Germinal center (tissue), 1 donor: ENCODE measurements at places on chromosomes 11 and 22.

DNA sequence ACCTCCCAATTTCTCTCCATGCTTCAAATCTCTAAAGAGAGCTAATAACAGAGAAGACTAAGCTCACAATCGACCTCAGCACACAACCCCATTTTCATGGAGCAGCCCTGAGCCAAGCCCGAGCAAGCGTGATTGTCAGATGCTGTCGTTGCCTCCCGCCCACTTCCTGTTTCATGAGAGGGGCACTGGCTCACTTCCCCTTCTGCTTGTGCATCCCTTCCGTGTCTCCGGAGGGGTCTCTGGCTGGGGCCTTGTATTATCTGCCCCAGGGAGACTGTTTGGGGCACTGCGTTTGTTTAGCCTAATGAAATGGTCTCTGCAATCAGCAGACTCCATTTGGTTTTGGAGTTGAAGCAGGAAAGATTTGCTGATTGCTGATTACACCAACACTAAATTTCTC, 181.3 kb upstream of the SEZ6L start:
- peak; percentile 27 for DNase-seq

GRCh38 chr22:36155702-36156101, 4.9 kb downstream of the APOL3 start:
- DNase-seq = no peak

DNA sequence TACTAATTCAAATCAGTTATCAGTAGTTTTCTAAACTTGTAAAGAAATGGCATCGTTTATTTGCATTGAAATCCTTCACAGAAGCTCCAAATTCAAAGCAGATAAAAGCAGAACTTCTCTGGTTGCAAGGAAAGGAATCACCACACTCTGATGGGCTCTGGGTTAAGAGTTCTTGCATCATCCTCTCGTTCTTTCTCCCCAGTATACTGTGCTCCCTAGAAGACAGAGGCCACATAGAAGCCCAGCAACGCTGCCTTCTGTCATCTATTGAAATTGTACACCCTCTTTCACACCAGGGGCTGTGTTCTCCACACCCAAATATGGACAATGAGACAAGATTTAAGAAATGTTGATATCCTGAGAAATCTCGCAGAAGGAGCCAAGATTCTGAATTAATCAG, 29.3 kb downstream of the FAT3 start:
- DNase-seq = no peak

DNA sequence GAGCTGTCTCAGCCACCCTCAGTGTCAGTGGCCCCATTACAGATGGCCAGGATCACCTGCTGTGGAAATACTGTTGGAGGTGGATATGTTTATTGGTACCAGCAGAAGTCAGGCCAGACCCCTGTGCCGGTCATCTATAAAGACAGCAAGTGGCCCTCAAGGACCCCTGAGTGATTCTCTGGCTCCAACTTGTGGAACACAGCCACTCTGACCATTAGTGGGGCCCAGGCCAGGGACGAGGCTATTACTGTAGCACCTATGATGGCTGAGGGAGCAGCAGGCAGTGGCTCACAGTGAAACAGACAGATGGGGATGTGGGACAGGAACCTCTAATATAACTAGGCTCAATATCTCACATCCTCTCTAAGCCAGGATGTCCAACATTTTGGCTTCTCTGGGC, 25.5 kb upstream of the GGTLC2 start:
- DNase-seq = no peak

GRCh38 chr11:18802381-18803257, 11.0 kb upstream of the PTPN5 start:
- peak; percentile 33 for DNase-seq

- no peak for DNase-seq
Measured at GRCh38 chr22:32692371-32692770, 109.1 kb upstream of the TIMP3 start.

GRCh38 chr22:22380098-22381030, 128.2 kb downstream of the ZNF280B start:
- peak; percentile 78 for DNase-seq

DNA sequence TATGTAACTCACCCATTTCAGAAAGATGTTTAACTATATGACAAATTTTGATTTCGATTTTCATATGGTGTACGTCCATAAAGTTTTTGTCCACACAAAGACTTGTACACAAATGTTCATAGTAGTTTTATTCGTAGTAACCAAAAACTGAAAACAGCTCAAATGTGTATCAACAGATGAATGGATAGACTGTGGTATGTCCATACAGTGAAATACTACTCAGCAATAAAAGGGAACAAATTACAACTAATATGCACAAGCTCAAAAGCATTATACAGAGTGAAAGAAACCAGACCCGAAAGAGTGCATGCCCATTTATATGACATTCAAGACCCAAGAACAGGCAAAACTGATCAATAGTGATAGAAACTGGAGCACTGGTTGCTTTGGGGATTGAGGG, 64.0 kb downstream of the MN1 start:
- no peak for DNase-seq

- DNase-seq = no peak
Measured at GRCh38 chr11:60625262-60625661, 74.2 kb upstream of the MS4A8 start.

DNA sequence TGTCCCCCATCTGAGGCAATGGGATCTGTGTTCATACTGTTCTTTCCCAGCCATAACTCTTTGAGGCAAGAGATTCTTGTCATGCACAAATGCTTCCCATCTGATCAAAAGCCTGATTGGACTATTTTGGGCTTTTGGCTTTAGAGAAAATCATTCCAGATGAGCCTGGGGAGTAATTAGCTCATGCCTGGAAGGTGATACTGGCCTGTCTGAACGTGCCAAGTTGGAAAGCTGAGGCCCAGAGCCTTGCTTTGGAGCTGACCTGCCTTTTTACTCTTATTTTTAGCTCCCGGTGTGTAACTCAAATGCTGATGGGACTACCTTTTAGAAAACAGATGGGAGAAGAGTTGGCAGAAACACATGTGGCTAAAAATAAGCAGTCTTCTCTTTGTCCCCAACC, 105.0 kb downstream of the DBX1 start:
- DNase-seq = no peak

- no peak for DNase-seq
Measured at GRCh38 chr11:64121663-64122410, 44.1 kb downstream of the MACROD1 start.

DNA sequence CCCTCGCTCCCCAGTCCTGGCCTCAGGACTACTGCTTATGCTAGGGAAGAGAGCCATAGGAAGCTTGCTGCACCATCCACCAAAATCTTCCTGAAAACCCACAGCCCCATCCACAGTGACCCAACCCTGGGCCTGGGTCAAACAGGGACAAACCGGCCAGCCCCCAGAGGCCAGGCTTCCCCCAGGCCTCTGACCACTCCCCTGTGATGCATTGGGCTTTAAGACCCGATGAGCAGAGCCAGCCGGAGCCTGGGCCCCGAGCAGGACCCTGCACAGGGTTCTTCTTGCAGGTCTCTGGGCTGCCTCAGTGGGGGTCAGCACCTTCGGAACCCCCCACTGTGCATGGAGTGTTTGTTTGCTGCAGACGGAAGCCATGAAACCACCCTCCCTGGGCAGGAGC, 583.7 kb downstream of the BRD1 start:
- DNase-seq = no peak

DNA sequence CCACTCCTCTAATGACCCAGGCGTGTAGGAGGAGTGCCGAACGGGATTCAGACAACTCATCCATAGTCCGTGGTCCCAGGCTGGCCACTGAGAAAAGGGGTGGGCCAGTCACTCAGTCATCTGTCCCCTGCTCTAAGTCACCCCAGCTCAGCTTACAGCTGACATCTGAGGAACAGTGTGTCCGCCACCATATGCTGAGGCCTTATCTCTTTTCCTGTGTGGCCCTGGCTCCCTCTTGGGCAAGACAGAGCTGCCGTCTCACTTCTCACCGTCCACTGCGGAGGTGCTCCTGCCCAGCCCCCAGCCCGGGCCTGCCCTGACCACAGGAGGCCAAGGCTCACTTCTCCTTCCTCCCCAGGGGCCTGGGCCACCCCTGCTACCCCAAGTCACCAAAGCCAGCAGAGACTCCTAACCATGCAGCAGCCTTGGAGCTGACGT, 6.8 kb downstream of the CCDC86 start:
- no peak for DNase-seq

GRCh38 chr11:119181677-119182412, 3.4 kb upstream of the NHERF4 start:
- no peak for DNase-seq

DNA sequence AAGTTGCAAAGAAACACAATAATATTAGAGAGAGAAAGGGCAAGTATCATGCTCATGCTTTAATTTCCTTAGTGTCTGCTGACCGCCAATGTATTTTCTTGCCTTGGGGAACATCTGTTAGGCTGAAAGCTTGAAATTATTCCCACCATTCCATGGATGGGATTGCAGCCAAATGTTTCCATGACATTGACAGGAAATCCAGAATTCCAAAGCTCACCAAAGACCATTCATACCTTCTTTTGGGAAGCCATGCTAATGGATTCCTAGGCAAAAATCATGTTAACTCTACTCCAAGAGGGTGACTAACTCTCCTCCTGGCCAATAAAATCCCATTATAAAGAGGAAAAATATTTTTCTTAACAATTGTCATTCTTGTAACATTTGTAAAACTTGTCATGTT, 661.4 kb upstream of the FAT3 start:
- DNase-seq = no peak

GRCh38 chr22:27207907-27208306, 550.5 kb downstream of the MIAT start:
- DNase-seq = no peak
